ENCODE measurements at places on chromosomes 3 and 15.

DNA sequence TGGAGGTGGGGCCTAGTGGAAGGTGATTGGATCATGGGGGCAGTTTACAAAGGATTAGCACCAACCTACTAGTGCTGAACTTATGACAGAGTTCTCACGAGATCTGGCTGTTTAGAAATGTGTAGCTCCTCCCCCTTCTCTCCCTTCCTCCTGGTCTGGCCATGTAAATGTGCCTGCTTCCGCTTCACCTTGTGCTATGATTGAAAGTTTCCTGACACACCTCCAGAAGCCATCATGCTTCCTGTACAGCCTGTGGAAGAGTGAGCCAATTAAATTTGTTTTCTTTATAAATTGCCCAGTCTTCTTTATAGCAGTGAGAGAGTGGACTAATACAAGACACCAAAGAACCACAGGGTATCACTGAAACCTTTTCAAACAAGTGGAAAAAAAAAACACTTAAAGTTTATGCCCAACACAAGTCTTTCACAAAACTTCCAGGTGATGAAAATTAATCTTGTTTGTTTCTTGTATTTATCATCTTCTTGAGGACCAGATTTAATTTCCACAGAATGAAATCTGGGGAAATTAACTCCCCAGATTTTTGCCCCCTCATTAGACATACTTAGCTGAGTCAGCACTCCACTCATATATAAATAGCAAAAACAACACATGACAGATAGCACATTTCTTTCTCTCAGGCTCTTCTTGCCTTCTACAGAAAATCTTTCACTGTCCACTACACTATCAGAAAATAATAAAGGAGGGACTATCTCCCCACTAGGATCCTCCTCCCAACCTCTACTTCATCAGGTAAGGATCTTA lies 847.2 kb downstream of the TUSC7 start:
- DNase-seq = no peak

DNA sequence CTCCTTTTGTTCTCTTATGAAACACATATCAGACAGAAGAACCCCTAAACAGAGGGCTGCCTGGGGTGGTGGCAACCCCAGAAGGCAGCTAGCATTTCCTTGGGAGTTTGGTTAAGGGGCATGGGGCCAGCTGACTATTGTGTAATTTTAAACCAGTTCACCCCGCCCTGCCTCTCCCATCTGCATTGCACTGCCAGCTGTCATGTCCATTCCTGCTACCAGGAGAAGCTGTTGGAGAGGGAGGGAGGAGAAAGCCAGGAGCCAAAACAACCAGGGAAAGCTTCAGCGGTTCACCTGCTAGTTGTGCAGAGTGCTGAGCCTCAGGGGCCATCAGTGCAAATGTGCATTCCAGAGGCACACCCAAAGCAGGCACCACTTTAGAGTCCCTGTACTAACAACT lies 47.6 kb upstream of the ATP1B3 start:
- peak; percentile 10 for DNase-seq

- DNase-seq = no peak
Observed at GRCh38 chr3:176568189-176568588, 629.1 kb downstream of the TBL1XR1 start.

GRCh38 chr15:95091444-95091843 lies 860.1 kb downstream of the MCTP2 start:
- DNase-seq = no peak

DNA sequence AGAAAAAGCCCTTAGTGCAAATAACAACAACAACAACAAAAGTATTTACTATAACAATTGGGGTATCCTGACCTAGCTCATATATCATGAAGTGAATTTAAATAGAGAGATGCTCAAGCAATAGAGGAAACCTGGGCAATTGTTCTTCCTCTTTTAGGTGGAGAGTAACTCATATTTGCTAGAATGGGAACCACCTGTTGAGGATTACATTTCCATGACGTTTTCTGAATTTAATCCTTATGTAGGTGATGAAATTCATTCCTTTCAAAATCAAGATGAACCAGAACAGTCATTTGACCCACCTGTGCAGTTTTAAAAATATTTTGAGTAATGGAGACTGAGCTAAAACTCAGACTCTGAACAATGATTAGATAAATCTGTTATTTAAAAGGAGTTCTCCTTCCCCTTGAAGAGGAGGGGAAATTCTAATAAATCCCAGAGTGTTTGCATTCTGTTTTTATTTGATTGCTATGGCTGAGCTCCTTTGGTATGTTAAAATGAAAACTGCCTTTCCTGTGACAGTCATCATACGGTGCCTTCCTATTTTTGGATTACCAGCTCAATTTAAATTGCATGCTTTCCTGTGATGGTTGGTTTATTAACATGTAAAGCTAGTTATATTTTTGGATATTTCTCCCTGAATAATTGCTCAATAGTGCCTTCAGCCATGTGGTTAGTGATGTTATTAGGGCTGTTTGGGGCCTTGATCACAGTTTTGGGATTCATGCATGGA lies 24.3 kb downstream of the VPS8 start:
- no peak for DNase-seq
